H1 (cell line): ENCODE measurements at places on chromosomes 7 and 10.

- DNase-seq = no peak
Observed at GRCh38 chr10:132970641-132971438, 28.5 kb upstream of the CFAP46 start.

DNA sequence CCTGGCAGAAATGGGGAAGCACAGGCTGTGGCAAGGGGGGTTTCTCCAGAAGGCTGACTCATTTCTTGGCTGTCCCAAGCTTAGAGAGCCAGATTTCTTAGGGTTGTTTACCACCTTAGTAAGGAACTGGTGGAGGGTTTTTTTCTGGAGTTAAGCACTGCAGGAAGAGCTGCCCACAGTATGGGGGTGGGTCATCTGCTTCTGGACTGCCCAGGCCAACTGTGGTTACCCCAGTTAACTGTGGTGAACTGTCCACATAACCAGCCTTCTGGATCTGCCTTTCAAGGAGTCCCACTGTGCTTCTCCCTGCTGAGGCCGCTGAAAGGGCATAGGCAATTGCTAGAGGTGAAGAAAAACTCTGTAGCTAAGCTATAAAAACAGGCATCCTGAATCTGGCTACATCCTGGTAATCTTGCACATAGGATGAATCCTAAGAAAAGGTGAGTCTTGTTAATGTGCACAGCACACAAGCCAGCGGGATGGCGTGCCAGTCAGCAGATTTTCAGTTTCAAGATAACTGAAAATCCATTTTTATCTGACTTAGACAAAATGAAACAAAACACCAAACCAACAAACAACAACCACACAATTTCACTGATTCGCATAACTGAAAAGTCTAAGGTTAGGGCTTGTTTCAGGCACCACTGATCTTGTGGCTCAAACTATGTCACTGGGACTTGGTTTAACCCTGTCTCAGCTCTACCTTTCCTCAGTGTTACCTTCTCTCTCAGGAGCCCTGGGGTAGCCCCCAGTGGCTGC lies 21.6 kb upstream of the TSPAN33 start:
- no peak for DNase-seq

DNA sequence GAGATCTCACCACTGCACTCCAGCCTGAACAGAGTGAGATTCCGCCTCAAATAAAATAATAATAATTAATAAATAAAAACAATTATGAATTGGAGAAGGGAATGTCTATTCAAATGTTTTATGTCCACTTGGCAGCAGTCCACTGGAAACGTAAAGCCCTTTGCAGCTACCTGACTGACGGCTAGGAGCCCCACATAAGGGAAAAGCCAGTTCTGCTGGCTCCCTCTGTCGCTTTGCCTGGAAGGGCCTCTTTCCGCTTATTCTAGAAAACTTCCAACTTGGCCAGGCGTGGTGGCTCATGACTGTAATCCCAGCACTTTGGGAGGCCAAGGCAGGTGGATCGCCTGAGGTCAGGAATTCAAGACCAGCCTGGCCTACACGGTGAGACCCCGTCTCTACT lies 6.1 kb upstream of the TNS3 start:
- DNase-seq = no peak

- no peak for DNase-seq
Observed at GRCh38 chr10:19570120-19570519, 246.1 kb upstream of the PLXDC2 start.

DNA sequence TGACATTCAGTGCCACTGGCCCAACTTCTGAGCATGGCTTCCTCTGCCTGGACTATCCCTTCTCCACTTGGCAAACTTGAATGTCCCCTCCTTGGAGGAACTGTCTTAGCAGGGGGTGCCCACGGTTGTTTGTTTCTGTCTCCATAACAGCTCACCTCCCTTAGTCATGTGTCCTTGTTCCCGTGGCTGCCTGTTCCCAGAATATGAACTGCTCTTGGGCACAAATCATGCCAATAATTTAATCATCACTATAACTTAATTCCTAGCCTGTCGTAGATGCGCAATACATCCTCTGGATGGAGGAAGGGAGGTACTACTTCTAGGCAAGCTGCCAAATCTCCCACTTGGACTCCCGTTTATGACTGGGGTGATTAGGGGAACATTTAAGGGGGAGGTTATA lies 173.1 kb downstream of the MYOF start:
- DNase-seq = no peak

GRCh38 chr10:64040781-64041180 lies 519.6 kb downstream of the REEP3 start:
- no peak for DNase-seq

DNA sequence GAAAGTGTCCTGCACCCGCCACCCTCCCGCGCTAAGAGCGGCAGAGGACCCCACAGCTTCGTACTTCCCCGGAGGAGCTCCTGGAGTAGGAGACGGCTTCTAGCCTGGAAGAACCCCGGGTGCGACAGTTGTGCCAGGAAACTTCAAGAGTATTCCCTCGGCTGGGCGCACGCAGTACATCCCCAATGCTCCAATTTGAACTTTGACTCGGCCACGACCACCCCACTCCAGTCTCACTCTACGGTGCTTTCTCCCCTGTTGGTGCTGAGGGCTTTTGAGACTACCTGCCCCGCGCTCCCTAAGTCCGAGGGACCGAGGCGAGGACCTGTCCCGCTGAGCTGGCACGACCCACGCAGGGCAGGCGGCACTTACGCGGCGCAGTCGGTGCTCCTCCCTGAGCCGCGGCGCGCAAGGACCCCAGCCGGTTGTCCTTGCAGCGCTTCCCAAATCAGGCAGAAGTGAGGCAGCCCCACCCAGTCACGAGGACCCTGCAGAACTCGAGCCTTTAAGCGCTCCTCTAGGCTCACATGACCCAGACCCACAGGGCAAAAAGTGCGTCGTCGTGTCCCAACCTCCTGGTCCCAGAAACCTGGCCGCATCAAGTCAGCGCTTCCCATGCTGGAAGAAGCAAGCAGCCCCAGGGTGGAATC lies at the start of gene CPVL:
Gene CPVL (minus strand): TSS at position 481 of the 650 bp plus-strand sequence. CDS start 25,476 bp downstream, outside the sequence.
- peak; percentile 77 for DNase-seq

- DNase-seq = no peak
Observed at GRCh38 chr7:100723732-100724275, 3.5 kb downstream of the EPO start.

- no peak for DNase-seq
Observed at GRCh38 chr10:98396096-98397063, 18.6 kb downstream of the PYROXD2 start.

- DNase-seq = no peak
Observed at GRCh38 chr10:63319231-63319630, 146.5 kb downstream of the JMJD1C start.

DNA sequence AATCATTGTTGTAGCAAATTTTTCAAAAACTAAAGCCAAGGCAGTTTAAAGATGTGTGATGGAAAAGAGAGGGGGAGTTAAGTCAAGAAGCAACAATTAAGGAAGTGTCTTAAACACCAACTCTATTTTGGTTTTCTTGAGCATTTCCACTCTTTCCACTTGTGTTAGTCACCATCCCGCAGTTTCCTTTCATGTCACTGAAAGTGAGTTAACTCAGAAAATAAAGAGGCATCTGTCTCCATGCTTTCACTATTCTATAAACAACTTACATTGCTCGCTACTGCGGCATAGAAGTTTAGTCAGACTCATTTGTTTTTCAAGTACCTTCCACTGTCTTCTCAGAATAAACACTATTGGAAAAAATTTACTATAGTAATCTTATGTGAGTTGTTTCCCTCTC lies 284.9 kb upstream of the SEMA3D start:
- no peak for DNase-seq

DNA sequence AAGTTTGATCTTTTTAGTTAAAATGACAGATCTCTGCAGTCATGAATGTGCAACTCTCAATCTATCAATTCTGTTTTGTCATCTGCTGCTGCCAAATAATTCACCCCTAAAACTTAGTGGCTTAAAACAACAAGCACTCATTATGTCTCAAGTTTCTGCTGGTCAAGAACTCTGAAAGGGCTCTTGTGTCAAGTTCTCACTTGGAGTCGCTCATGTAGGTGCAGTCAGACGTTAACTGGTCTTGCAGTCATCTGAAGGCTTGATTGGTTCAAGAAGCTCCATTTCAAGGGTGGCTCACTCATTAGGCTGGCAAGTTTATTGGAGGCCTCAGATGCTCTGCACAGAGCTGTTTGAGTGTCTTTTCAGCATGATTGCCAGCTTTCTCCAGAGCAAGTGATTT lies 28.5 kb upstream of the LRRC72 start:
- DNase-seq = no peak

GRCh38 chr10:13922586-13922985 lies 335.8 kb downstream of the PRPF18 start:
- no peak for DNase-seq

- no peak for DNase-seq
Observed at GRCh38 chr7:2803342-2803692, 40.8 kb downstream of the GNA12 start.

DNA sequence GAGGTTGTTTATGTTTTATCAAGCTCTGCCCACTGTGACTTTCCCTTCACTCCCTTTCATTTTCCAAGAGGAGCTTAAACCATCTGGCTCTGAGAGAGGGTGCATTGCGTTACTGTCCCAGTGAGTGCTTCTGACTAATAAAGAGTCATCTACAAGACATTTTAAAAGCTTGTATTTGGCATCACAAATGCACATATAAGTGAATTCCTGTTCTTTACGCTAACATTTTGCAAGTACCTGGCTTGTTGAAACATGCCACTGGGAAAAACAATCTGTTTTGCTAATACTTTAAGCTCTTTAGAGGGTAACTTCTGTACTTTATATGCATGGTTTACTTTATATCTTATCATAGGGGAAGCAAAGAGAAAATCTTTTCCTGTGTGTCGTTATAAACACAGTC lies 534.6 kb upstream of the POM121L12 start:
- no peak for DNase-seq

- DNase-seq = no peak
Observed at GRCh38 chr7:44454348-44454747, 36.1 kb downstream of the NUDCD3 start.

DNA sequence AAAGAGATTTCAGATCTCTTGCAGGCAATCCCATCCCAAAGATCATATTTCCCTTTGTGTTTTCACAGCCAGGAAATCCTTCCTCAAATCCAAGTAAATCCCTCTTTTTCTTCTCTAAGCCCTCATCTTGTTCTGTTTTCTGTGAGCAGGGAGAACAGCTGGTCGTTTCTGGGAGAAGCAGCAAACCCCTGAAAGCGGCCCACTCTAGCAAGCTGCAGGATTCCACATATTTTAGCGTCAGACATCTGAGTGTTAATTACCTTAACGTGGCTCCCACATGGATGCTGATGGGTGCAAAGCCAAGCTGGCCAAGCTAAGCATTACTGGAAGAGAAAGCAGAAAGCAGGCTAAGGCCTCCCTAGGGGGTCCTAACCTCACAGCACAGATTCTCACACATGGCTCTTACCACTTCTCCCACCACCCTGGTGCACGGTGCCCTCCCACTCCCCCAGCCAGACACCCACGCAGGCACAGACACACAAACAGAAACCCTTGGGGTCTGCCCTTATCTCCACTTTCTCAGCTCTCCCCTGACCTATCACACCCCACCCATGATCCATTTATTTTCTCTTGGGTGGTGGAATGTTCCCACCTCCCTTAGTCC lies 551.0 kb upstream of the AUTS2 start:
- DNase-seq = no peak

DNA sequence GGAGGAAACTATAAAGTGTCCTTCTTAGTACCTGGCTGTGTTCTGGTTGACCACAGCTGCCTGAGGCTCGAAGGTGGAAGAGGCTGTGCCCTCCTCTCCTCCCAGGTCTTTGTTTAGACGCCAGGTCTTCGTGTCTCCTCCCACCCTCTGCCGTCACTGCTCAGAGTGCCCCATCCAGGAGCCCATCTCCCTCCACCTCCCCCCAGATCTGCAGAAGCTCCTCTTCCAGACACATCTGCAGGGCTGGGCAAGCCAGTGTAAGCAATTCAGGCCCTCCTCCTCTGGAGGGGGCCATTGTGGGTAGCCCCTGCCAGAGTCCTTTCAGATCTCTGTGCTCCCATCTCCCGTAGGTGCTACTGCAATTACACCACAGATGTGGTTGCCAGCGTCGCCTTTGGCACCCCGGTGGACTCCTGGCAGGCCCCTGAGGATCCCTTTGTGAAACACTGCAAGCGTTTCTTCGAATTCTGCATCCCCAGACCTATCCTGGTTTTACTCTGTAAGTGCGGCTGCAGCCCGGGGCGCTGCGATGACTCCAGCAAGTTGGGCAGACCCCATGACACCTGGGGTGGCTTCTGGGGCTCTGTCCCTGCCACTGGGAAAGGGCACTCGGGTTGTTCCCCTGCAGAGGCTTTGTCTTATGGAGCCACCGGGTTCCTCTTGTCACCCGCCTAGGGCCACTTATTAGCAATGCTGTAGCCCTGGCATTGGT lies 107.5 kb downstream of the PARP12 start:
- no peak for DNase-seq

DNA sequence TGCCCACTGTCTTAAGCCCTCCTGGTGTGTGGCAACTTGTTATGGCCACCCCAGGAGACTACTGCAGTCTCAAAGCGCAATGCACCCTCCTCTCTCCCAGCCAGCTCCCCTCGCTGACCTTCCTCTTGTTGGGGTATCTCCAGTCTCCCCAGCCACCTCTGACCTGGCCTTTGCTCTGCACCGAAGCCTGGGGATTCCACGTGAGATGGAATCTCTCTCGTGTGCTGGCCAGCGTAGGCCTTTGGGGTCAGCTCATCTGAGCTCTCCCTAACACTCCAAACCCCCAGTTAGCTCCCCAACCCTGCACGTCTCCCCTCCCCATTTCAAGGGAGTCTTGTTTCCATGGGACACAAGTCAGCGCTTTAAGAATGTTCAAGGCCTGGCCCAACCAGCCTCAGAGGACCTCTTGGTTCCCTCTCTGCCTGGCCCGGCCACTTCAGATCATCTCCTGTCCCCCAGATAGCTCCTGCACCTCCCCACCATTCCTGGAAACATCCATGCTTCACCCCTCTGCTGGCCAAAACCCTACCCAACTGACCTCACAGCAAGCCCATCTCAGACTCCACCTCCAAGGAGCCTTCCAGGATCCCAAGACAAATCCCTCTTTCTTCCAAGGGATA lies 11.2 kb downstream of the ITPRIP start:
- DNase-seq = no peak

- DNase-seq = no peak
Observed at GRCh38 chr10:30503700-30504266, 69.8 kb downstream of the MAP3K8 start.

DNA sequence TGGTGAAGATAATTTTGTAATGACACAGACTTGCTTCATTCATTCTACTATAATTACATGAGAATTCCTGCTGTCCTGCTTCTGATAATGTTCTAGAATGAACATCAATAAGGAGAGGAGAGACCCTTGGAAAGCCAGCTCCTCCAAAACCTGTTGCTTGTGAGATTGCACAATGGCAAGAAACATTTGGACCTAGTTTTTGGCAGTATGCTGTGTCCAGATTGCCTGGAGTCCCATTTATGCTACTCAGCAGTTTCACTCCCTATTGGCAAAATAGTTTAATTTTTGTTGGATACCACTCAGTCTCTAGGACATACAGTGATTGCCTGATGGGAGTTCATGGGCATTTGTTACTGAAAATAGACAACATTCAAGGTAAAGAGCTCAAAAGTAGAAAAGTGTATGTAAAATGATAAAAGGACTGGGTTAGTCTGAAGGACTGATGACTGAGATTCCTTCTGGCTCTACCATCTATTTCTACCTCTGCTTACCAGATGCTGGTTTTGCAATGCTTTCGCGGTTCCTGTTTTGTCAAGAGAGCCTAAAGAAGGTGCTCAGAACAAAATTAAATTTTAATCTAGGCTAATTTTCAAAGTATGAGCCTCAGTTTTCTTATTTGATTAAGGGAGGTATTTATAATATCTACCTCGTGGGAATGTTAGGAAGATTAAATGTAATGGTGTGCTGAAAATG lies 8.0 kb upstream of the ACTR3B start:
- no peak for DNase-seq
